ENCODE measurements at places on chromosomes 1 and 21.

- no peak for DNase-seq
Observed at GRCh38 chr1:205917466-205918238, 25.6 kb downstream of the SLC26A9 start.

DNA sequence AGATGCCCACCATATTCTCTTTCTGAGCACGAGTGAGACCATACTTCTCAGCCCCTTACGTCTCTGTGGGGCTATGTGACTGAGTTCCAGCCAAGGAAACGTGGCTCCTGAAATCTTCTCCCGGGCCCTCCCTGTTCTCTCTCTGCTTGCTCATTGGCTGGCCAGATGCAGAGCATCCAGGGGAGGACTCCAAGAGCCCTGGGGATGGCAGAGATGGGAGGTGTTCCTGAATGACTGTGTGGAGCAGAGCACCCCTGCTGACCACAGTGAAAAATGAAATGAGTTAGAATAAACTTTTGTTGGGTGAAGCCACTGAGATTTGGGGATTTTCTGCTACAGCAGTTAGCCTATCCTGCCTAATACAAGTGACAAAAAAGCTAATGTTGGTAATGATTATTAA lies 23.8 kb downstream of the KIAA0040 start:
- no peak for DNase-seq

DNA sequence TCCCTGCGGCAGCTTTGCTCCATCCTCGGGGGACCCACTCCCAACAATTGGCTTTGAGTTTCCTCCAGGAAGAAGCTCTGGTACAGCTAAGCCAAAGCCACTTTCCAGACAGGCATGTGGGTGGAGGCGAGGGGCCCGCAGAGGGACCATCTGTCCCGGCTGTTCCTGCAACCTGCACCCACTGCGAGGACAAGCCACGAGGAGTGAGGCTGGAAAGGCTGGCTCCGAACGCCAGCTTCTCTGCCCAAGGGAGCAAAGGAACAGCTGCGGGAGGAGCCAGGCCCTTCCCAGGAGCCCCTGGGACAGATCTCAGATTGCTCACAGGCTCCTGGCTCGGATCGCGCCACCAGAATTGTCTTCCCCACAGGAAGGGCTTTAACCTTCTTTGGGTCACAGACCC lies 28.3 kb upstream of the PEF1 start:
- DNase-seq = peak; percentile 99

- DNase-seq = peak; percentile 99
Observed at GRCh38 chr21:22961258-22961657, 1963.0 kb downstream of the NCAM2 start.

- DNase-seq = no peak
Observed at GRCh38 chr1:91913018-91913417, 27.1 kb upstream of the TGFBR3 start.

- DNase-seq = peak; percentile 2
Observed at GRCh38 chr1:100266741-100267140, 725 bp downstream of the RTCA start.

DNA sequence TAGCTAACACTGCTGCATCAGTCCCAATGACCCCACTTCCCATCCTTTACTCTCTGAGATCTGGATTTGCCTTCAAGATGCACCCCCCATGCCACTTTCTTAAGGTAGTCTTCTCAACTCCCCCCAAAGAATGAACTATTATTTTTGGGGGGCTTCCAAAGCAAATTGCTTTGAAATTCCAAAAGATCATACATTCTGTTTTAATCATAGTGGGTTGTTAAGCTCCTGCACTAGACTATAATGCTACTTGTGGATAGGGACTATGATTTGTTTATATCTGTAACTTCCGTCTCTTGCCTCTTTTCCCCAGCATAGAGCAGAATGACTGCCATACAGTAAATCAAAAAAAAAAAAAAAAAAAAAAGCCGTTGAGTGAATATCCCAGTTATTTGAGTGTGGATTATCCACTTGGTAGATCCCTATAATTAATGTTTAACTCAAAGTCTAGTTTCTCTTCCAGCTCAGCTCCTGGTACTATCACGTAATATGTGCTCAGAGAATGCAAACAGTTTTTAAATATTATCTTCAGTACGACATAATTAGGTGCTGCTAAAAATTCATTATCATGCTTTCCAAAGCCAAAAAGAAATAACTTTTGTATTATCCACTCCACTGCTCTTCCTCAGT lies 26.9 kb downstream of the KIRREL1 start:
- no peak for DNase-seq

- peak; percentile 71 for DNase-seq
Observed at GRCh38 chr1:119631433-119632102, 16.5 kb downstream of the ZNF697 start.

DNA sequence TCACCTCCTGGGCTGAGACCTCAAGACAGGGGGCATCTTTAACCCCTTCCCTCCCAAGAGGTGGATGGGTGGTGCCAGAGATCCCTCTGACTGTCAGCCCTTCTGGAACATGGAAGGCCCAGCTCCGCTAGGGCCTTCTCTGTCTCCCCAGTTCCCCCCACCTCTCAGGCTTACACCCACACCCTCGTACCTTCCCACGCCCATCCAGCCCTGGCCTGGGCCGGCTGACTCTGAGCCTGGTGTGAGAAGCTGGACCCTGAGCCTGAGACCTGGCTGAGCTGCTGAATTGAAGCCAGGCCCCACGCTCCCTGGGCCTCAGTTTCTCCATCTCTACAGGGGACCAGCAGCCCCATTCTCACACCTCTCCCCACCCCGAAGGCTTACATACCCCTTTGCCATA lies 5.4 kb downstream of the EPHA2 start:
- DNase-seq = no peak

GRCh38 chr21:31181082-31181750 lies 142.9 kb upstream of the KRTAP19-8 start:
- DNase-seq = no peak

- no peak for DNase-seq
Observed at GRCh38 chr1:14958249-14959058, 195.1 kb upstream of the TMEM51 start.

- no peak for DNase-seq
Observed at GRCh38 chr1:18481190-18481920, 625 bp downstream of the KLHDC7A start.

GRCh38 chr1:179706339-179706941 lies 36.7 kb upstream of the FAM163A start:
- peak; percentile 76 for DNase-seq

DNA sequence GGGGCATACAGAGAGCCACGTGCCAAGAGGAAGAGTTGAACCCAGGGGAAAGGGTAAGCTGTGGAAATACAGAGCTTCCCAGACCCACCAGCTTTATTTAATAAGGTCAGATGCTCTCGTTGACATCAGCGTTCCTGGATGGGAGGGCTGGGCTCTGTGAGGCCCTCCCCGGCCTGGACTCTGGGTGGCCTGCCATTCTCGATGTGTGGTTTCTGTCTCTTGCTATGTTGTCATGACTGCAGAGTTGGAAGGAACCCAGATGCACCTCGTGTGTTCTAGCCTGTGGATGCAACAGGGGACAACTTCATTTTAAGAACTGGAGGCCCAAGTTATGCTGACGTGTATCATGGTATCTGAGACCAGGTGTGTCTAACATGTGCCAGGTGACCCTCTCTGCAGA lies 101.7 kb downstream of the PCBP3 start:
- DNase-seq = no peak

GRCh38 chr1:3060601-3061551 lies 8.1 kb upstream of the PRDM16 start:
- DNase-seq = no peak

DNA sequence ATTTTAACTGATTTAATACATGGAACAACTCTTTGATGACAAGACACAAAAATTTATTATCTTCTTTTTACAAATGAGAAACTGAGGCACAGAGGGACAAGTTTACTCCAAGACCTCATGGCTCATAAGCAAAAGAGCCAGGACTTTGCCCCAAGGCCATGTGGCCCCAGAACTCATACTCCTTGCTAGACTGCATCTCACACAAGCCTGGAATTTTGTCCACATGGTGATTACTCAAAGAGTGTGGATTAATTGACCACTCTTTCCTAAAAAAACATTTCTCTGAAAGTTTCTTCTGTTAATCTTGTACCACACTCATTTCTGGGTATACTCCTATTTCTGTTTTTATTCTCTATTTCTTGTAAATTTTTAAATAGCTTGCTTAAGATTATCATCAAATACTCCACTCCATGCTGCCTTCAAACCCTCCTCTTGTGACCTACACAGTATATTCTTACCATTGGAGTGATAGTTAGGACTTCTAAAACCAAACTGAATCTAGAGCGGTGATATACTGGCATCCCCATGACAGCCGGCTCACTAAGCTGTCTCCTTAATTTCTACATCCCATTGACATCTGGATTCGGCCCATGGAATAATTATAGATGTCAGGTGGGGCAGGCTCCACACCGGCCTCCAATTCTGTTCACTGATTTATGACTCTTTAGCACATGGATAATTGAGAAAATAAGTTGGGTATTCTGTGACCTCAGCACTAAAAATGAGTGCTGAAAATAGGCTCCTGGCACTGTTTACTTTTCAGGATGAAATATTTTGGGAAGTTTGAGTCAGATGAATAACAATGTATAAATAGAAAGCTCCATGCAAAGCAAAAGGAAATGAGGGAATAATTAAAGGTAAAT lies 16.1 kb downstream of the RGS4 start:
- no peak for DNase-seq

DNA sequence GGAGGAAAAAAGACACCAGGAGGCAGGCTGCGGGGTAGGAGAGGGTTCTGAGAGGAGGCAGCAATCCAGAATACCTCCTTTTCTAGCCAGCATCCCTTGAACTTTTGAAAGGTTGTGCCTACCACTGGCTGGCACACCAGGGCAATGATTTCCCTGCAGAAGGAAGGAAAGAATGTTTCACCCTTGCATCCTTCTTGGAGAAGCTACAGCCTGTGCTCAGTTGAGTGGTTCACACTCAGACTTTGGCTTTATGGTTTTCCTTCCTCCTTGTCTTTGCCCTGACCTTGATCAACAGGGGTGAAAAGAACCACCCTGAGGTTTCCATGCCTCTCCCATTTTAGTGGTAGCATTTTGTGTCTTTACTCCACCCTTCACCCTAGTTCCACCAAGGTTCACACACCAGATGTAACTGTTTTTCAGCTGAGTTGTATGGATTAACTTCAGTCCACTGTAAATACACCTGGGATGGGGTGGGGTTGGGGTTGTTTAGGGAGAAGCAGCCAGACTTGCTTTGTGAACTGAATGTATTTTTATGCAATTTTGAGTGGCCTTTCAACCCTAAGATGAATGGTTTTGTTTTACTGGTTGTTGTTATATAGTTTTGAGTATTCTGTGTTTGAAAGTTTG lies 122.3 kb downstream of the SYT2 start:
- no peak for DNase-seq

DNA sequence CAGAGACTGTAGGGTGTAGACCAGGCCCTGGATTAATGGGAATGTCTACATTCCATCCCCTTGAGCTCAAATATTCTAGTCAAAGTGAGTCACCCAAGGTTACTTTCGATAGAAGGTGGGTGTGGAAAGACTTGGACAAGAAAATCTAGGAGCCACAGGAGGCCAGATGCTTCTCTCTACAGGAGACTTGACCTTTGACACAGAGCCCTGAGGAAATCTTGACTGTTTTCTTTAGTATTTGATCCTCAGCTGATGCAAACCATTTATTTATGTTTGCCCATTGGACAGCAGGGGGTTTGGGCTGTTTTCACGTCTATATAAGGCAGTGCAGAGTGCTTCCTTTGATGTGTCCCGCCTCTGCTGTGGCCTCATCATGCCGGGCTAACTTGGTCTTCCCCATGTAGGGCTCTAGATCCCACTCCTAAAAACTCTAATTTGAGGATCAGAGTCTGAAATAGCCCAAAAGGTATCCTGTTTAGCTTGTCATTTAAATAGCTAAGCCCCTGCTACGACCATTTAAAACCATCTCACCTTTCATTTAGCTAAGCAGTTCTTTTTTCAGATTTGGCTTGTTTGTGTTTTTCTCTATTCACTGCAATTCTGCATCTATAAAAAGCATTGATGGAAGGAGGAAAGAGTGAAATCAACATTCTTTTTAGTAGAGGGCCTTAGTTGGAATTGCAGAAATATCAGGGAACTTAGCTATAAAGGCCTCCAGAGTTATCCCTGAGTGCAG lies 15.5 kb upstream of the MAP3K7CL start:
- DNase-seq = no peak

DNA sequence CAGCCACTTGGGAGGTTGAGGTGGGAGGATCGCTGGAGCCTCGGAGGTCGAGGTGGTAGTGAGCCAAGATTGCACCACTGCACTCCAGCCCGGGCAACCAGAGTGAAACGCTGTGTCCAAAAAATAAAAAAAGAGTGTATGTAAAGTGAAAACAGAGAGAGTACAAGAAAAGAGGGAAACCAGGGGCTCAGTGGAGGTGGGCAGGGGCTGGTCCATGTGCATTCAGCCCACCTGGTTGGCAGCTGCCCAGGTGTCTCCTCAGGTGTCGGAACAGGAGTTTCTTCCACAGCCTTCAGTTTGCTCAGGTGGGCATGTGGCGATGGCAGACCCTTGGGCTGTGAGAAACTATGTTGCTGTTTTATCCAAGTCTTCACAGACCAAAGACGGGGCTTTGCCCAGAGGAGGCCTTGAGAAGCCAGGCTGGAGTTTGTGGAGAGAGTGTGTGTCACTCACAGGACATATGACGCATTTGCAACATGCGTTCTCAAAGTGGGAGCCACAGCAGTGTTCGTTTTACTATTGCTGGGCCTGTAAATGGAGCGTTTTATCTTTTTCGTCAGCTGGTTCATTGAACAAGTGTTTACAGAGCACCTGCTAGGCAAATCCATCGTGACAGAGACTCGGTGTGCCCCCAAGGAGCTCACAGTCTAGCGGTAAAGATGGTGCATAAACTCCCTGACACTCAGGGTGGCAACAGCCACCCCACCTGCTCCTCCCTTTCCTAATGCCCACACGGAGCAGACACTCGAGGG lies 22.4 kb upstream of the SAMD11 start:
- DNase-seq = no peak

GRCh38 chr1:232316864-232317263 lies 313.1 kb downstream of the SIPA1L2 start:
- no peak for DNase-seq

DNA sequence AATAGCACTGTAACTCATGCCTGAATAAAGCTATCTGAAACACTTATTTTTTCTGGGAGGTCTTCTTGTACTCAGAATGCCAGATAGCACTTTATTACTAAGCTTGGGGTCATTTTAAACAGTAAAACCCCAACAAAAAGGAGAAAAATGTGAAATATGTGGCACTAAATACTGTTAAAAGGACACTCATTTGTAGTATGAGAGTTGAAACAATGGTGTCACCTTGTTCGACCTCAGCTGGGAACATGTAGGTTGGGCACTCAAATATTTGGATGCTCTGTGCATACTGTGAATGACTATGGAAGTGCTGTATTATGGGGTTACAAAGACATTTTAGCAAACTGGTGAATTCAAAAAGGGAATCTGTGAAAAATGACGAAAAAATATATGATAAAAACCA lies 53.9 kb downstream of the SELENOF start:
- DNase-seq = no peak

GRCh38 chr1:110915804-110916203 lies 42.9 kb downstream of the CD53 start:
- no peak for DNase-seq

GRCh38 chr1:185300152-185300551 lies 16.9 kb downstream of the IVNS1ABP start:
- DNase-seq = no peak

DNA sequence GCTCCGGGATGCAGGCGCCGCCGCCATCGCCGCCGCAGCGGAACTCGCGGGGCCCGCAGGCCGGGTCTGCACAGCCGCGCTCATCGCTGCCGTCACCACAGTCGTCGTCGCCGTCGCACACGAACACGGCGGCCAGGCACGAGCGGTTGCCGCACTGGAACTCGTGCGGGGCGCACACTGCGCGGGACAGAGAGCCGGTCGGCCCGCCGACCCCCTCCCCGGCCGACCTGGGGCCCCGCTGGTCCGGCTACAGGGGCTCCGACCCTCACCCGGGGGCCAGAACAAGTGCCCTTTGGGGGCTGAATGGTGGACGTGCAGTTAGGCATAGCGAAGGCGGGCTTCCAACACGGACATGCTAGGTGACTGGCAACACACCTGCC lies 38.6 kb upstream of the MAGOH start:
- DNase-seq = no peak

All from brain (organoid and tissue), 16 donors.